ENCODE measurements at places on chromosomes 6 and 20.

DNA sequence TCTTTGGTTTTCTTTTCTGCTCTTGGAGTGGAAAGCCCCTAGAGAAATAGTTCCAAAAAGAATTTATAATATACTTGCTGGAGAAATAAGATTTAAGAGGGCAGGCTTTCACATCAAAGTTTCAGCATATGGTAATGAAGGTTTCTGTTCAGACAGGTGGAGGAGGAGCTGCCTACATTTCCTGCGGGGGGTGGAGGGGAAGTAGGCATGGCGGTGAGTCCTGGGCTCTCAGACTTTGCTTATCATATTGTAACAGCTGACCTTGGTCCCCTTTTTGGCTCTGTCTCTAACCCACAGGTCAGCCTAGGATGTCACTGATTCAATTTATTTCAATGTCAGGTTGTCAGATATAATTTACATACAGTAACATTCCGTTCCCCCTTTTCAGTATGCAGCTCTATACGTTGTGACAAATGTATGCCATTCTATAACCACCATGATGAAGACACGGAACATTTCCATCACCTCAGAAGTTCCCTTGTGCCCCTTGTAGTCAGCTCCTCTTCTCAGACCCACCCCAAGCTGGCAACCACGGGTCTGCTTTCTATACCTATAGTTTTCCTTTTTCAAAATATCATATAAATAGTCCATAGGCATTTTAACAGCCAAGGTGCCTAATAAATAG is 77.6 kb upstream of the GGTLC1 start:
- DNase-seq = no peak

DNA sequence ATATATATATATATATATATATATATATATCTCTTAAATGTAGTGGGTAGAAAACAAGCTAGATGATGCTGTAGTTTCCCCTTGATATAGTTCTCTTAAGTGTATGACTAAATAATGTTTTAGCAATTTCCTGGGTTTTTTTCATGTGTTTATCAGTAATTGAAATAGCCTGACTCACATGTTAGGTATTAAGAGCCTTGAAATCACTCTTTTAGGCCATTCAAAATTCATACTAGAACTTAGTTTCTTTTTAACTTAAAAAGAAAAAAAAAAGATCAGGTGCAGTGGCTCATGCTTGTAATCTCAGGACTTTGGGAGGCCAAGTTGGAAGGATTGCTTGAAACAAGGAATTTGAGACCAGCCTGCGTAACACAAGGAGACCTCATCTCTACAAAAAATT is 44.1 kb downstream of the NKX2-4 start:
- no peak for DNase-seq

GRCh38 chr6:118735320-118735719 is 83.9 kb upstream of the CEP85L start:
- no peak for DNase-seq

DNA sequence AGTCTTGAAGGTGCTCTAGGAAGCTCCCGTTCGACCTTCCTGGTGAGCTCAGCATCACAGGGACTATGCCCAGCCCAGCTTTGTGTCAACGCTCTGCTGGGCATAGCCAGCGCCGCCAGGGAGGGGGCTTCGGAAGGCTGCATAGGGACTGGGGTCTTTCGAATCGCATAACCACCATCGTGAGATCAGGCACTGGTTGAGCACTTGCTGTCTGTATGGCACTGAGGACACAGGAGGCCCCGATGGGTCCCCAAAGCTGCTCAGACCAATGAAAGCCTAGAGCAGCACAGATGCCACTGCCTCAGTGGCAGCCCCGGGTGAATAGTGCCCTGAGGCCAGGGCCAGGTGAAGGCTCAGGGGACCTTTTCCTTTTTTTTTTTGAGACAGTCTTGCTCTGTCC is 96.7 kb downstream of the TAF4 start:
- DNase-seq = no peak

Data from stimulated activated CD4-positive, alpha-beta T cell treated with anti-CD3 and anti-CD28 coated beads, Interleukin-12 subunit alpha, Interleukin-12 subunit beta, amount 100 ng/mL, for 24 hours (primary cell).